ENCODE measurements at places on chromosomes 5 and 9.

- no peak for DNase-seq
Observed at GRCh38 chr5:143541943-143542797, 138.7 kb upstream of the NR3C1 start.

- DNase-seq, result no peak
Observed at GRCh38 chr5:61363401-61364114, 31.5 kb downstream of the ZSWIM6 start.

GRCh38 chr5:146273109-146273508 is 65.5 kb upstream of the POU4F3 start:
- no peak for DNase-seq

- DNase-seq, result peak; percentile 87
Observed at GRCh38 chr9:21789541-21790037, 12.8 kb upstream of the MTAP start.

- peak; percentile 74 for DNase-seq
Observed at GRCh38 chr9:101311758-101312420, 72.9 kb downstream of the BAAT start.
